Stimulated activated CD8-positive, alpha-beta memory T cell treated with anti-CD3 and anti-CD28 coated beads, Interleukin-15, amount 100 ng/mL, for 48 hours (primary cell): ENCODE measurements at places on chromosomes 16 and 17.
A peak's percentile ranks its signal among the peaks of the same experiment; 100 is the strongest.

DNA sequence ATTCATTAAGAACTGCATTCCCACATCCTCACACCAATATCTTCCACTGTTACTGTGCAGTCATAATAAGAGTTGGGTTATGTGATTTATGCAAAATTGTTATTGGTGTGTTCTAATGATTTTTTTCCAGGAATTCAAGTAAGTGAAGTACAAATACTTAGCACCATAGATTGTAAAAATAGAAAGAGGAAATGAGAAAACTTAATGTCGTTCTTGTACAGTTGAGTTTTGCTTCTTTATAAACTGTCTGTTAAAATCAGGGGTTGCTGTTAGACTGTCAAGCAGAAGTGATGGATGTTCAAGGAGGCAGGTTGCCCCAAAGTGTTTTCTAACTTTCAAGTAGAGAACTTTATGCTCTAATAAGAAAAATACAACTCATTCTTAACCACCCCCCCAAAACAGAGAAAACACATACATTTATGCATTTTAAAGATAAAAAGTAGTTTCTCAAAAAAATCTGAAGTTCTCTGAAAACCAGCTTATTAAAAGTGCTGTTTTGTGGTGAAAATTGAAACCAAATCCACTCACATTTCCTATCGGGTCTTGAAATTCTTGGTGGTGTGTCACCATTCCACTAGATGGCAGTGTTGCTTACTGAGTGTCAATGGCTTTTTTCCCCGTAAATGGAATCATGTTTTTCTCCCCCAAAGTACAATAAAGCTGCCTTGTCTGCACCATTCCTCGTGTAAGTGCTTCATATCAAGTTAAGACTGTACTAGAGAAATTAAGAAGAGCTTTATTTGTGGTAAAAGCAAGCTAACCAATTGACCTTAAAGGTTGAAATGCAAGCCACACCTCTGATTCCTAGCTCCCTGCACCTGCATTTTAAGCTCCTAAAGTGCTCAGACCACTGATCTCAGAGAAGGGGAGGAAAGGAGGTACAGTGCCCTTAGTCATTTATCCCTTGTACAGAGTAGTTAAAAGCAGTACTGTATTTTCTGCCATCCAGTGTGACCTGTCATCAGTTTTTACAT is 4.7 kb upstream of the IGSF6 start:
- DNase-seq: no peak

DNA sequence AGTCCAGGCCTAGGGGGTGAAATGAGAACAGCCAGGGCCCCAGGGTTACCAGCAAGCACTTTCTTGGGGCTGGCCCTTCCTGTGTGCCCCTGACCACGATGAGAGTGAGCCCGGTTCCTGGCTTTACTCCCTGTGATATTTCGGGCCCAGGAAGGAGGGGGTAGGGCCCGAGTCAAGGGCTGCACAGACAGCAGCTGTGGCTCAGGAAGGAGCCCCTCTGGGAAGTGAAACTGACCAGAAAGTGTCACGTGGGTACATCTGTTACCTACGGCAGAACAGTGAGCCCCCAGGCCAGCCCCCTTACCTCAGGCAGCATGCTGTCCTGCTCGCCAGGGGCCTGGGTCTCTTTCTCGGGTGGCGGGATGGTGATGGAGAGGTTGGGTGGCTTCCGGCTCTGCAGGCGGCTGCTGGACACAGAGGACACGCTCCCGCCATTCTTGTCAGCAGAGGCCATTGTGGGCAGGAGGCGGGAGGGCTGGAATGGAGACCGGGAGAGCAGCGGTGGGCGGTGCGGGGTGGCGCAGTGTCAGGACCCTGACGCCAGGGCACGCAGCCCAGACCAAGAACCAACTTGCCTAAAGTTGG is 13.8 kb downstream of the AANAT start:
- no peak for DNase-seq

DNA sequence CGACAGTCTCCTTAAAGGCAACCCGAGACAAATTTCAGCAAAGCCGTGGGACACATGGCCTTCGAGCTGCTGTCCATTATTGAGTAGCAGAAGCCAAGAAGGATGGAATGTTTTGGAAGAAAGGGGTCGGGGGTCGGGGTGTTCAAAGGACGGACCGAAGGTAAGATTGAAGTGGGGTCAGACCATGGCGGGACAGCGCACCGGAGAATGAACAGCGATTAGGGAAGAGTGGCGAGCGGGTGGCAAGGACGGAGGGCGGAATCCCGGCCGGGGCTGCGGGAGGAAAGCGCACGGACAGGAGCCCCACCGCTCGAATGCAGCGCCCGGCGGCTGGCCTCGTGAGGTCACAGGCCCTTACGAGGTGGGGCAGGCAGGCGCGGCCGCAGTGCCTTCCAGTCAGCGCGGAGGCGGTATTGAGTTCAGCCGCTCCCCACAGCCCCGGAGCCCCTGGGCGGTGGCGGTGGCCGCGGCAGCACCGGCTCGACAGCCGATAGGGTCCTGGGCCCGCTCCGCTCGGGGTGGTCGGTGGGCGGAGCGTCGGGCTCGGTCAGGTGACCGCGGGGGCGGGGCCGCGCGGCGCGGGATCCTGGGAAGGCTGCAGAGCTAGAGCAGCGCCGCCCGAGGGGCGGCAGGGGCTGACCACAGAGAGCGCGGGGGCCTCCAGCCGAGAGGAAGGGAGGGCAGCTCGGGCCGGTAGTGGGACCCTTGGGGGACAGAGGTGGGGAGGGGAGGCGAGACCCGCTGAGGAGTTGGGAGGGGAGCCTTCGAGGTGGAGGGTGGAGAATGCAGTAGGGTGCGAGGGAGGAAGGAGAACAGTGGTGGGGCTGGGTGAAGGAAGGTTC is at the start of gene EFCAB13:
TSS of gene EFCAB13 (plus strand) at position 574 of the 842 bp plus-strand sequence. CDS start 4,399 bp downstream, outside the sequence.
- peak; percentile 65 for DNase-seq

DNA sequence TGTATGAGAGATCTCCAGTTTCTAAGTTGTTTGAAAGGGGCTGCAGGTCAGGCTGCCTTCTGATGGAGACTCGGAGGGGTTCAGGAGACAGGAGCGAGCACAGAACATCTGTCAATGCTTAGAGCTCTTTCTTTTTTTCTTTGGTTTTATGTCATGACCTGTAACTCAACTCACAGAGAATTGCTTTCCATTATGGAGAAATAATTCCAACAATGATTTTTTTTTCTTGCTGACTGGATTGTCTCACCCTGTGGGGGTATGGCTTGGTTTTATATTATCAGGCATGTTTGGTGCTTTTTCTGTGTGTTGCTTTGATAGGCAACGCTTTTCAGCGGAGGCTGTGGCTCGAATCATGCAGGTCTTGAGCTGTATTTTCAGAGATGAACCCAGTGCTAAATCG is 10.7 kb upstream of the KCNJ2 start:
- DNase-seq: no peak

- no peak for DNase-seq
Measured at GRCh38 chr17:8137645-8138373, 13.9 kb upstream of the HES7 start.

- DNase-seq: no peak
Measured at GRCh38 chr17:79704691-79705090, 26.1 kb upstream of the ENPP7 start.

DNA sequence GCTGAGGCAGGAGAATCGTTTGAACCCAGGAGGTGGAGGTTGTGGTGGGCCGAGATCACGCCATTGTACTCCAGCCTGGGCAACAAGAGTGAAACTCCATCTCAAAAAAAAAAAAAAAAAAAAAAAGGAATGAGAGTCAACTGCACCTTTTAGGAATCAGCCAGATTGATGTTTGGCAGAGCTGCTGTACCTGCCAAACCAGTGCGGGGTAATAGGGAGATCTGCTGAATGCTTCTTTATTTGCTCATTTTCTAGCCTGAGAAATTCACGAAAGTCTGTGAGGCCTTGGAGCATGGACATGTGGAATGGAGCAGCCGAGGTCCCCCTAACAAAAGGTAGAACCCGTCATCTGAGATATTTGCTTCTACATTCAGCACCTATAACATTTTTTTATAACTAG is 18.4 kb downstream of the OGFOD1 start:
- no peak for DNase-seq

DNA sequence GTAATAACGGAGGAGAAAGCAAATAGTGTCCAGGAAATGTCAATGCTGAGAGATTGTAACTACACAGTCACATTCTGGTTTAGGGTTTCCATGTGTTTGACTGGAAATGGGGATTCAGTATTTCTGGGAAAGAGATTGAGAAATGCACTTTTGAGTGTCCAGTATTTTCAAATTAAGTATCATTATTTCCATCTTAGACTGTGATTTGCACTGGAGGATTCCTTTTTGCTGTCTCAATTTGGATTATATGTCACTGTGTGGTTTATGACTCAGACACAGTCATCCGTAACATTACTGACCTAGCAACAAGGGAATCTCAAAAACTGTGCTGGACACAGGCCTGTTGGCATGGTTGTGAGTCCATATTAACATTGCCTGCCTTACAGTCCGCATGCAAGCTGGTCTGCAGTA is 681.4 kb downstream of the CDH11 start:
- DNase-seq: no peak

DNA sequence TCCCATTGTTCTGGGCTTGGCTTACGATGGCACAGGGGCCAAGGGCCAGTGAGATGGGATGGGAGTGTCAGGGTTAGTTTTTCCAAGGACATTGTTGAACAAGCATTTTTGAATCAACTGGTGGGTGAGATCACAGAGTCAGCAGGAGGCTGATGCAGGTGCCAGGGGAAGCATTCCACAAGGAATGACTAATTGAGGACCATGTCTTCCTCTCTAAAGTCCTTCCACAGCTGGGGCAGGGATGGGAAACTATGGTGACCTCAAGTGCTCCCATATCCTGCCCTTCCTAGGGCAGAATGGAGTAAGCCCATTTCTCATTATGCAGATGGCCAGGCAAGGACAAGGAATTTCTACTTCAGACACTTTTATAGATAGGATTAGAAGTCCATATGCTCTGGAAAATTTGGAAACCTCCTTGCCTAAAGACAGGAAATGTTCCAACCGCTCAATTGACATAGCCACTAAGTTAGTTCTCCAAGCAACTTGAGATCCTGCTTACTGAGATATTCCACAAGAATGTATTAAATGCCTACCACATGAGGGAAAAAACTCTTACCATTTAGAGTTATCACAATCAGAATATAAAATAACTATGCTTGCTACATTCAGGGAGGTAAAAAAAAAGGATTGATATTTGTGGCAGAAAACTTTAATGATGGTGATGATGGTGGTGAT is 21.2 kb upstream of the ENGASE start:
- no peak for DNase-seq

- no peak for DNase-seq
Measured at GRCh38 chr16:11386791-11387546, 41.7 kb downstream of the RMI2 start.

DNA sequence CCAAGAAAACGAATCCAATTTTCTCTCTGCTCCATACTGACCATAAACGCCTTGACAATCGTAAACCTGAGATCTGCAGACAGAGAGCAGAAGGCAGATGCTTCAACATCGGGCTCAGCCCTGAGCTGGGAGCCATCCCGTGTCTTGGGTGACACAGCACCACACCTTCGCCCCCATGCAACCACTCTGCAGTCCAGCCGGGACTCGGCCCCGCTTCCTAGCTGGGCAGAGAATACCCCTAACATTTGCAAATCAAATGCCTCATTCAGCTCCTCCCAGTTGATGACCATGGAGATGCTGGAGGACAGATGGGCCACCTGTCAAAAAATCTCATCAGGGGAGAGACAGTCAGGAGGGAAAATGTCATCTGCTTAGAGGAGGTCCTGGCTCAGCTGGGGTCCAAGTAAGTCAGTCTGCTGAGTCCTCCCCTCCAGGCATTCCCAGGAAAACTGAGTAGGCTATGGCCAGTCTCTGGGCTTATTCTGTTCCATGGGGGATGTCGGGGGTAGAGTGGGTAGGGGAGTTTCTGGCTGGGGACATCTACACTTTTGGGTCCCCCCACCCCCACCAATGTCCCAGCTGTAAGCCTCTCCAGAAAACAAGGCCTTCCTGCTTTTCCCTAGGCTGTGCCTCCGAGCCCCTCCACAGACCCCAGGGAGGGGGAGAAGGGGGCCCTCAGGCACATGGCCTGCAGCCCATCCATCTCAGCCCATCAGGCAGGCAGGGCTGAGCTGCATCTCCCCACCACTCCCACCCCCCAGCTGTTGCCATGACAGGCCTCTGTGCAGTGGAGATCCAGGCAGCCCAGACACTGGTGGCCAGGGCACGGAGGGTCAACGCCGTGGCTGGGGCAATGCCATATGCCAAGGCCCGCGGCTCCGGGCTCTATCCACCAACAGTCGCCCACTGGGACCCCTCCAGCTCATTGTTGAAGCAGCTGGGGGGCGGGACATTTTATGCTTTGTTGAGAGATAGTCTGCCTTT is 158.6 kb downstream of the AXIN2 start:
- no peak for DNase-seq

DNA sequence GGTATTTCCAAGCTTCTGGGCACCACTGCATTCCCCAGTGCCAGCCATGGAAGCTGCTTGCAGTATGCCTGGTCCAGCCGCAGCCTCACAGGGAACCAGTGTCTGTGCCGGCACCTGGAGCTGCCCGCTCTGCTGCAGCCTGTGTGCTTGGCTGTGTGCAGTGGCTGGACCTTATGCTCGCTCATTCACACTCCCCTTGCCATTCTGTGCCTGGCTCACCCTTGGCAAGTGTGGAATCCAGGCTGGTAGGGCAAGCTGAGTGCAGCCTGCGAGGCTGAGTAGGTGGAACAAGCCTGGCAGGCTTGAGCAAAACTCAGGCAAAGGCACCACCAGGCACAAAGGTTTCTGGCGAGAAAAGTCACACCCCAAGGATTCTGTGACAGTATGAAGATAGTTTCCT is 144.0 kb downstream of the MYO1D start:
- no peak for DNase-seq

DNA sequence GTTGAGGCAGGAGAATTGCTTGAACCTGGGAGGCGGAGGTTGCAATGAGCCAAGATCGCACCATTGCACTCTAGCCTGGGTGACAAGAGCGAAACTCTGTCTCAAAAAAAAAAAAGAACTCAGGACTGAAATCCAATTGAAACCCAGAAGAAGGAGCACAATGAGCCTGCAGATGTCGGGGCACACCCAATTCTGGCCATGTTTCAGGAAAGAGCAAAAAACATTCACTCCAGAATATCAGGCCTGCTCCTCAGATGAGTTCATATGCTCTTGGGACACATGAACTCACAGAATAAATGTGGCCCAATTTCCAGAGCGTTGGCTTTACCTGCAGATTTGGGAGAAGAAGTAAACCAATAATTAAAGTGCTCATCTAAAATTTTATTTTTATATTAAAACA is 3.0 kb upstream of the CMTM2 start:
- DNase-seq: no peak

GRCh38 chr16:17367923-17368322 is 102.8 kb downstream of the XYLT1 start:
- DNase-seq: no peak

GRCh38 chr16:74739275-74739674 is 35.3 kb downstream of the FA2H start:
- no peak for DNase-seq

GRCh38 chr16:54933281-54934011 is 2.8 kb downstream of the IRX5 start:
- DNase-seq: no peak
